ENCODE measurements at places on chromosomes 5 and 9. TPM values are rescaled to one million over a fixed set of nuclear protein-coding genes. Genes with fewer than 3 reads are reported as not detected.

CARD9 gene
- 2.0 TPM for total RNA-seq

IL4 gene
- not detected for total RNA-seq

C5orf52 gene
- not detected for total RNA-seq

SOHLH1 gene
- not detected for total RNA-seq

DNAI1 gene
- total RNA-seq = not detected

OR1L6 gene
- not detected for total RNA-seq
